ENCODE measurements at places on chromosomes 3 and 15. TPM values are rescaled to one million over a fixed set of nuclear protein-coding genes. Genes with fewer than 3 reads are reported as not detected.

DNA sequence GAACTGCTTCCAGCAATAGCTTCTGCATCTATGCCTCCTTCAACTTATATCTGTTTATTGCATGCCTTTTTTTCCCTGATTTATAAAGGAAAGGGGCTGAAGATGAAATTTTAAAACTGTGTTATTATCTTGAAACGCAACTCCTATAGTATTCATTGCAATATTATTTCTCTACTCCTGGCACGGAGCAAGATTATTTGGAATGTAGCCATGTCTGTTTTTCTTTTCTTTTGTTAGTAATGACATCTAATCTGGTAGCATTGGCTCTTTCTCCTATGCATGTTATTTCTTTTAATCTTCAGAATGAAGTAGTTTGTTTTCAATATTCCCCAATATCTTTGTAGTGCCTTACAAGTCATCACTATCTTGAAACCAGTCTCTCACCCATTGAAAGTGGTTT, 33.6 kb downstream of the KCNMB2 start:
- DNase-seq: no peak

GRCh38 chr15:88917760-88918159, 4.6 kb upstream of the MFGE8 start:
- no peak for DNase-seq

DNA sequence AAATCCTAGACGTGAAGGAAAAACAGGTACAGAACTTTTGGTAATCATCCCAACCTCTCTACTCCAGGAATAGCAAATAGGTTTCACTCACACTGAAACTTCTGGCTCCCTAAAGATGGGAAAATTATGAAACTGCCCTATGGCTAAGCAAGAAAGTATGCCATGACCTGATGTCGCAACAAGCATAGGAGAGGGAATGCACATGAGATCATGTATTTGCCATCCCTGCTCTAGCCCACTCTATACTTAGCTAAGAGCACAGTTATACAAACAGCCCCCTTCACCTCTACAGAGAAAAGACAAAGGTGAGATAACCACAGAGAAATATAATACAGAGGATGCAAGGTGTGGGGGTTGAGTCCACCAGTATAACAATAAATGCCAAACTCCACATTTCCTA, 102.7 kb downstream of the TBC1D5 start:
- peak; percentile 54 for DNase-seq

GRCh38 chr3:106913966-106914365, 463.3 kb upstream of the CCDC54 start:
- DNase-seq: no peak

GRCh38 chr3:27147215-27147614, 222.0 kb downstream of the NEK10 start:
- peak; percentile 34 for DNase-seq

GRCh38 chr3:13365390-13366379, 54.4 kb downstream of the NUP210 start:
- DNase-seq: no peak

- no peak for DNase-seq
Measured at GRCh38 chr3:155741603-155742002, 3.3 kb downstream of the PLCH1 start.

- no peak for DNase-seq
Measured at GRCh38 chr3:169663951-169664820, 674 bp upstream of the MECOM start.

- peak; percentile 47 for DNase-seq
Measured at GRCh38 chr3:128343287-128344051, 123.2 kb downstream of the DNAJB8 start.

- no peak for DNase-seq
Measured at GRCh38 chr15:78174401-78174800, 25.2 kb downstream of the IDH3A start.

DNA sequence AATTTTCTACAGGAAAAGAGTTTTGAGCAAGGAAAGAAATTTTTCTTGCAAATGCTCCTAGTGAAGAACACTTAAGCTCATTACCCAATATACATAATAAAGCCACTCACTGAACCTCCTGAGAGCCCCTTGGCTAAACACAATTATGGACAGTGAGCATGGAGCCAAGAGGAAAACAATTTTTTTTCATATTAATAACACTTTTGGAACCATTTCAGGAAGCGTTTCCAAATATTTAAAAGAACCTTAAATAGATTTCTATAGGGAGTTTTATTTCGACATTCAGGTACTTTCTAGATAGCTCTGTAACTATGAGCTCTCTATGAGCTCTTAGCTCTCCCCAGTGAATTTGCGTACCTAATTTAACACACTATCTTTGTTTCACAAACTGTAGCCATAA, 581.1 kb downstream of the ZNF385D start:
- DNase-seq: no peak

- no peak for DNase-seq
Measured at GRCh38 chr3:150635076-150635475, 32.0 kb downstream of the SELENOT start.

- DNase-seq: peak; percentile 9
Measured at GRCh38 chr15:35753486-35753885, 207.5 kb upstream of the DPH6 start.

GRCh38 chr3:30551266-30551665, 55.1 kb upstream of the TGFBR2 start:
- no peak for DNase-seq

DNA sequence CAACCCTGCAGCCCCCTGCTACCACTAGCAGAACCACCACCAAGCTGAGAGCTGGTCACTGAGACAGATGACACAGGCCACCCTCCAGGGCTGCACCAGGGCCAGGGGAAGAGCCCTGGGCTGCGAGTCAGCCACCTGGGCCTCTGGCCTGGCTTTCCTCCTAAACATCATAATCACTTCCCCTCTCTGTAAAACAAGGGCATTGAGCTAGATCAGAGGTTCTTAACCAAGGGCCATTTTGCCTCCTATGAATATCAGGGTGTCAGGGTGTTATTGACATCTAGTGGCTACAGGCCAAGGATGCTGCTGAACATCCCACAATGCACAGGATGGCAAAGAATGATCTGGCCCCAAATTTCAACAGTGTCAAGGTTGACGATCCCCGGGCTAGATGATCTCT, 25.2 kb downstream of the TLE3 start:
- no peak for DNase-seq

DNA sequence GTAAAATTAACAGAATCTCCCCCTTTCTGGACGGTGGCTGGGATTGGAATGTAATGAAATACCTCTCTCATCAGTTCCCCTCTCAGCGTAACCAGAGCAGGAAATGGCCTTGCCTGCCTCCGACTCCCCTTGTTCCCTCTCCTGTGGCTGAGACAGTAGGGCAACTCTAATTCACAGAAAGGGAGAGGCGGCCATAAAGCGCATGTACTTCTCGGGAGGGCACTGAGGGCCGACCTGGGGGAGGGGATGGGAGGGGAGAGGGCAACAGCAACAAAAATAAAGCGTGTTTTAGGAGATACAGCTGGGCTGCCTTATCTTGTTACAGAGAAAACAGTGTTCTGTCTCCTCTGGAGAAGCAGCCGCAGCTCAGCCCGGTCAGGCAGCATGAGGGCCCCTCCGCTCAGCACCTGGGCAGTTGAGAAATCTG, 783.3 kb upstream of the ARRDC4 start:
- no peak for DNase-seq

- no peak for DNase-seq
Measured at GRCh38 chr3:106421909-106422308, 553.1 kb upstream of the CBLB start.

- DNase-seq: peak; percentile 71
Measured at GRCh38 chr3:58471025-58471887, 20.6 kb upstream of the KCTD6 start.

- DNase-seq: no peak
Measured at GRCh38 chr3:50466177-50466576, 37.3 kb downstream of the CACNA2D2 start.

DNA sequence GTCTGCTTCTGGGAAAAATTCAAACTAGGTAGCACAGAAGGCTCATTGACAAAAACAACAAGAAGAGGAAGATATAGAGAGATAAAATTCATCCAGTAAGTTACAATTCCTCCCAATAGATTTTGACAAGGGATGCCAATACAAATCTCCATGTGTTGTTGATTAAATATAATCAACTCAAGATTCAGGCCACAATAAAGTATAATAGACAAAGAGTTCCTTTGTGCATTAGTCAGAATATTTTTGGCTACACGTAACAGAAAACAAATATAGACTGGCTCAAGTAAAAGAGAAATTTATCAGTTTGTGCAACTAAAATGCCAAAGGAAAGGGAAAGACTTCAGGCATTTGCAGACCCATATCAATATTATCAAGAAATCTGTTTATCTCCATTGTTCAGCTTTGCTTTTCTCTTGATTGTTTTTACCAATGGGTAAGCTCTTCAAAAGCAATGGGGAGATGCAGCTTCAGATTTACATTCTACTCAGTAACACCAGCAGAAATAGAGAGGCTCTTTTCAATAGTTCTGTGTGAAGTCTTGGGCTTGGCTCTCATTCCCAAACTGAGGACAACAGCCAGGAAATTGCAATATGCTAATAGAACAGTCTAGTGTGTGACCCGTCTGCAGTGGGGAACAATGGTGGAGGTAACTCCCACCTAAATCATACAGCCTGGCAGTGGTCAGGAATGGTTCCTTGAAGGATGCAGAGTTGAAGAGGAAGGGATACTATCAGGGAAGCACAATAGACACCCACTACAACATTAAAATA, 77.6 kb upstream of the PROK2 start:
- no peak for DNase-seq

DNA sequence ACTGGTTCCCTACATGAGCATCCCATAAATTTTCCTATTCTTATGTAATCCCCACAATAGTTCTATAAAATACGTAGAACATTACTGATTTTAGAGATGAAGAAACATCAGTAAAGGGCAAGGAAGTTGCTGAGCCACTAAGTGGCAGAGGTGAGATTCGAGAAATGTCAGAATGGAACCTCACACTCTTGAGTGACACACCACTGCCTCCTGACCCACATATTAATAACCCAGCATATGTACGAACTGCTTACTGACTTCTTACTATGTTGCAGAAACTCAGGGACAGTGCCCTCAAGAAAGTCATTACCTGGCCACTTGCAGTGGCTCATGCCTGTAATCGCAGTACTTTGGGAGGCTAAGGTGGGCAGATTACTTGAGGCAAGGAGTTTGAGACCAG, 1022.4 kb downstream of the FHIT start:
- no peak for DNase-seq

Gene GPR176
- total RNA-seq: 59.6 TPM

Gene CD200R1
- 0.67 TPM for total RNA-seq

Gene LRRC31
- total RNA-seq: not detected

Gene IMPG2
- under 0.01 TPM for total RNA-seq

Gene CDV3
- total RNA-seq: 146 TPM

Gene ACAN
- 0.16 TPM for total RNA-seq

Gene ADCY5
- not detected for total RNA-seq
